ENCODE measurements at places on chromosomes 6 and 20. TPM values are rescaled to one million over a fixed set of nuclear protein-coding genes. Genes with fewer than 3 reads are reported as not detected.
A peak's percentile ranks its signal among the peaks of the same experiment; 100 is the strongest.

DNA sequence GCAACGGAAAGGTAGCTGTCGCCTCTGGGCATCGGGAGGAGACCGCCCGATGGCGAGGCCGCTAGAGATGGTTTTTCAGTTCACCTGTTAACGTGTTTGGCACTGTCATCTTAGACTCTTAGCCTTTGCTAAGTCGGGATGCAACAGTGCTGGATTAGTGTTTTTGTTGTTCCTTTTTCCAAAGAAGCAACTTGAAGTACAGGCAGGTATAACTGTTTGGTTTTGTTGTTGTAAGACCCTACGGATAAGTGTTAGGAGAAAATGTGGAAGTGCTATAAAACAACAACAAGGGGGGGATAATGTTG lies 723 bp downstream of the MANEA start:
- DNase-seq, result no peak

GRCh38 chr20:45269056-45269455 lies 14.7 kb upstream of the SLPI start:
- no peak for DNase-seq

DNA sequence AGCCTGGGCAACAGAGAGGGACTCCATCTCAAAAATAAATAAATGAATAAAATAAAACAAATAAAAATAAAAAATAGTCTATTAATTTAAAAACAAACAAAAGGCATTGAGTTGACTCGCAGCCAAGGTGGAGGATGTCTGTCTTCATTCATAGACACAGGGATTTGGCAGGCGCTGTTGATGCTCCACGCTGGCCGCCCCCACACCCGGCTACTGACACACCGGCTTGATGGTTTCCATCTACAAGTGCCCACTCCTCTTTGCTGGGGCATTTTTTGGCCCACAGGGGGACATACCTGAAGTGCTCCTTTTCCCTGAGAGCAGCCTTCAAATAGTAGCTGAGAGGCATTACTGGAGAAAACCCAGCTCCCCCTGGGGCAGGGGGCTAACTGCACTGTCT lies 178.3 kb upstream of the RALGAPA2 start:
- DNase-seq, result no peak

- DNase-seq, result no peak
Measured at GRCh38 chr20:16684416-16684815, 45.4 kb upstream of the SNRPB2 start.

DNA sequence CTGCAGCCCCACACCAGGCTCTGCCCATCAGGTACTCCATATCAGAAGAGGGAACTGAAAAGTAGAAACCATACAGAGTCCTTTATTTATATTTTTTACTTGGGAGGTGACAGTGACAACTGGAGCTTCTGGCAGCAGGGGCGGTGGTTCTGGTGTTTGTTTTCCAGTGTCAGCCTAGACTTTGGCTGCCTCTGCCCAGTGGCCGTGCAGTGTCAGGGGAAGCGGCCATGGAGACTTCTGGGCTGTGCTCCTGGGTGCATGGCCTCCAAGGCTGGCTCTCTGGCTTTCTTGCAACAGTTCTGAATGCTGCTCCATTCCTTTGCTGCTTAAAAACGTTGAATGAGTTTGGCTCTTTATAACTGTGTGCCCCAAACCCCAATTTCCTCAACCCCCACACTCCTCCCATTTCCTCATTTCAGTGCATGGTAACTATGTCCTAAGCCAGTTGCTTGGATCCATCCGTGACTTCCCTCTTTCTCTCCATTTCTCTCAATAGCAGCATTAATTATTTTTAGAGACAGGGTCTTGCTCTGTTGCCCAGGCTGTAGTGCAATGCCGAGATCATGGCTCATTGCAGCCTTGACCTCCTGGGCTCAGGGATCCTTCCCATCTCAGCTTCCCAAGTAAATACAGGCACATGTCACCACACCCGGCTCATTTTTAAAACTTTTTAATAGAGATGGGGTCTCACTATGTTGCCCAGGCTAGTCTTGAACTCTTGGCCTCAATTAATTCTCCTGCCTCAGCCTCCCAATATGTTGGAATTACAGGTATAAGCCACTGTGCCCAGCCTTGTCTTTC lies 141.1 kb upstream of the SGK1 start:
- no peak for DNase-seq

PLN gene
- not detected for total RNA-seq

PGC gene
- not detected for total RNA-seq

DNA sequence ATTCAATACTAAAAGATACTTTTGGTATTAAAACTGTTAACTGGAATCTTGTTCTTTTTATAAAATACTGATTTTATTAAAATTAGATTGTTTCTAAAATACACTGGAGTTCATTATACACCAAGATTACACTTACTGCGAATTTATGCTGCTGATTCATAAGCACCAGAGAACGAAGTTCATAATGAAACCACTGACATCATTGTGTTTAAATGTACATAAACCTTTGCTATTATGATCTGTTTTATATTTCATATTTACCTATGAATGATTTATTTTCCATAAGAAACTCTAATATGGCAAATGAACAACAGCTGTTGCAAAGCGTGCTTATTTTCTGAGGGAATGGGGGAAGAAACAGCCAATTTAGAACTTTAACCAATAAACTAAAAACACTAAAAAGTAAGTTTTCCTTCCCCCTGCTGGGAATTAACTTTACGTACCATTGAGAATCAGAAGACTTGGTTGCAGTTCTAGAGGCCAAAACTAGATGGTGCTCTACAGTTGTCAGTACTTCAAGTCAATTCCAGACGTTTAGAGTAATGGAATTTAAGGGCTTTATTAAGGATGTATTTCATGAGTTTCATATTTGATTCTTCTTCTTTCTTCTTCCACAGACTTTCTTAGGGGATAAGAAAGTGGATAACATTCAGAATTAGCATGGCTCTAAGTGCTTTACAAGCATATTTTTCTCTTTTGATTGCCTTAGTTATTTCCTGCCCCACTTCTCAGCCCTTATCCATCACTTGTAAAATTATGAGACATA lies 30.8 kb upstream of the COL19A1 start:
- DNase-seq, result peak; percentile 75

GRCh38 chr20:32749914-32750637 lies 6.8 kb upstream of the COMMD7 start:
- no peak for DNase-seq

GRCh38 chr6:161117308-161117707 lies 125.7 kb downstream of the MAP3K4 start:
- DNase-seq, result no peak

DNA sequence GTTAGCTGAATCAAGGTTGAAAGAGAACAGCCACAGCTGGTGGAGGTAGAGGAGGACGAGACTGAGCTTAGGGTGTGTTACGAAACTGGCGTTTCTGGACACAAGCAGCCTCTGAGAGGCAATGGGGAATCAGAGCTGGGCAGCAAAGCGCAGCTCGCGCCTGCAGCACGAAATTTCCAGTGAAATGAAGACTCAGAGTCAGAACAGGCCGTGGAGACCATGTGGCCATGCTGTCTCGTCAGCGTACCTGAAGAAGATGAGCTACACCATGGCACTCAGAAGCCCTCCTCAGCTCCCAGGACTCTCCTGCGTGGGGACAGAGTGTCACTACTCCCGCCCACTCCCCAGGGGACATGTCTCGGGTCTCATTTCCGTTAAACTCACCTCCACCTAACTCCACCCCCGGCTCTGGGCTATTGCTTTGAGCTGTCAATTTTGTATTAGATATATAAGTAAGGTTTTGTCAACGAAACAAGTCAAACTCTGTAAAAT lies 256.9 kb downstream of the ERMARD start:
- no peak for DNase-seq

VSX1 gene
- not detected for total RNA-seq

GRCh38 chr6:170314983-170315382 lies 8.4 kb downstream of the FAM120B start:
- DNase-seq, result no peak

DNA sequence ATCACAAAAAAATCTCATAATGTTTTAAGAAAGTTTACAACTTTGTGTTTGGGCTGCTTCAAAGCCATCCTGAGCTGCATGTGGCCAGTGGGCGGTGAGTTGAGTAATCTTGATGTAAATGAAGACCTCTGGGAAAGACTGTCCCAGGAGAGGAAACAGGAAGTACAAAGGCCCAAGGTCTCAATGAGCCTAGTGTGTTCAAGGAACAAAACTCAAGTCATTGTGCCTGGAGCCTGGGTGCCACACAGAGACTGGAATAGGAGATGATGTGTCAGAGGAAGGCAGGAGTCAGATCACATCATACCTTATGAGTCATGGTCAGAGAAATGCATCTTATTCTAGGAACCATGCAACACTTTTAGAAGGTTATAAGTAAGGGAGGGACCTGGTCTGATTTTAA lies 51.5 kb downstream of the COL19A1 start:
- peak; percentile 43 for DNase-seq

SMIM26 gene
- 101 TPM for total RNA-seq

DNA sequence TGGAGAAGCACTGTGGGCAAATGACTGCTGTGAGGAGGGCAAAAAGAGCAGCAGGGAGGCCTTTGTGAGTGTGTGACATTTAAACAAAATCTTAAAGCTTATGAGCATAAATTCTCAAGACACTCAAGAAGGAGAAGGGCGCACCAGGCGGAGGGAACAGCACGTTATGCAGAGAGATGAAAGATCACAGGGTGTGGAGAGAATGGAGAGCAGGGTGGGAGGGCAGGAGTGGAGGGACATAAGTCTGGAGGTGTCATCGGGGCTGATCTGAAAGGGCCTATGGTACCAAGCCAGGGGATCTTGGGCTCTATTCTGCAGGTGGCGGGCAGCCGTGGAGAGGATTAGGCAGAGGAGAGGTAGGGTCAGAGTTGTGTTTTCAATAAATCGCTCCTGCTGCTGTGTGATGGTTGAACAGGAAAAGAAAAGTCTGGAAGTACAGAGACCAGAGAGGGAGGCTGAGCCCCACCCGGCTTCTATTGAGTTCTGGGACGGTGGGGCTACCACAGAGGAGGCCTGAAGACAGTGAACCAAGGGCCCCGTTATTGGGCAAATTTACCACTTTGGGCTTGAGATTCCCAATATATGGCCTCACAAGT lies 24.3 kb upstream of the DLGAP4 start:
- DNase-seq, result no peak

DNA sequence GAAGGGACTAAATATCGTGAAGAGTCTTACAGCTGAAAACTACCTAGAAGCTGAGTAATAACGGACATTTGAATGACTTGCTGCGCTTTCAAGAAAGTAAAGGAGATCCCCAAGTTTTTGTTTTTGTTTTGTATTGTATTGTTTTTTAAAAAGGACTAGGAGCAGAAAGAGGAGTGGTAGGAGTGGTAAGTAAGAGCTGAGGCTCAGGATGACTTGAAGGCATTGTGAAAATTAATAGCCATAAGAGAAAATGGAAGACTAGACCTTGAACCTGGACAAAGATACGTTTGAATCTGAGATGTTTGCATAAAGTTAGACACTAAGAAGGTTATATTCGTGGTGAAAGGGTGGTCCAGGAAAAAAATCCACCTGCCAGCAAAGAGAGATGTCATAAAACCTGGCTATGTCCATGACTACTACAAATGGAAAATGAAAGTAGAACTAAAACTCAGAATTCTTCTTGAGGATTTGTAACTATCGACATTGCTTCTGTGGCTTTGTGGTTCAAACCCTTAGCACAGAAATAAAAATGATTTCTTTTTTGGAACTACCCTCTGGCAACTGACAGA lies 824.8 kb upstream of the FLRT3 start:
- no peak for DNase-seq

DNA sequence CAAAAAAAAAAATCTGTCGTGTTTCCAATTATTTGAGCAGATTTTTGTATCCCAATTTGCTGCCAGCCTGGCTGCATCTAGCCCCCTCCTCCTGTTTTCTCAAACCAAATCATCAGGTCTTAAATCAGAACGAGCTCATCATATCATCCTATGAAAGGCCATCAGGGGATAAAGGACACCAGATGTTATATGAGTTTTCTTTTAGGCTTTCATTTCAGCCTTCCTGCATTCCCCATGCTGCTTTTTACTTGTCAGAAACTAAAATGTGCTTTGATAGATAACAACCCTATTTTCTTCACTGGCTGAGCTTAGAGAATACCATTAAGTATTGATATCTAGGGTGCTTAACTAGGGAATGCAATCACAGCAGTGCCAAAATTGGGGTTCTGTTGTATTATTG lies 968.4 kb upstream of the SLC35B3 start:
- no peak for DNase-seq

AIF1 gene
- 0.76 TPM for total RNA-seq

DNA sequence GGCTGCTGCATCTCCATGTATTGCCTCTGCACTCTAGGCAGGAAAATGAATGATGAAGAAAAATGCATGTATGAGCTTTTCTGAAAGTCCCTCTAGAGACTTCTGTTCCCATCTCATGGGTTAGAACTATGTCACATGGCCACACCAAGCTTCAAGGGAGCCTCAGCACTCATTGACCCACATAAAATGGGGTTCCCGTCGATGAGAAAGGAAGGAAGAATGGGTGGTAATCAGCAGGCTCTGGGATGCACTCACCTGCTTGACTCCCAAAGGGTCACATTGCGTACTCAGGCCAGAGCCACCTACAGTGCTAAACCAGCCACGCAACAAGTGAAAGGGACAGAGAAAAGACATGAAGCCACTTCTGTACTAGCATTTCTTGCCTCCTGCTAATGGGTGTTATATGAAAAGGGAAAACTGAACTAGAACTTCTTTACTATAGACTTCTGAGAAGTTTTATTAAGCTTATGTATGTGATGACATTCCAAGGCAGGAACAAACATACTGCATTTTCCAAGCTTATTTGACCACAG lies 95.8 kb upstream of the GCM1 start:
- DNase-seq, result no peak

- DNase-seq, result peak; percentile 82
Measured at GRCh38 chr6:116531675-116532570, 13.6 kb downstream of the TRAPPC3L start.

OPN5 gene
- not detected for total RNA-seq

DNA sequence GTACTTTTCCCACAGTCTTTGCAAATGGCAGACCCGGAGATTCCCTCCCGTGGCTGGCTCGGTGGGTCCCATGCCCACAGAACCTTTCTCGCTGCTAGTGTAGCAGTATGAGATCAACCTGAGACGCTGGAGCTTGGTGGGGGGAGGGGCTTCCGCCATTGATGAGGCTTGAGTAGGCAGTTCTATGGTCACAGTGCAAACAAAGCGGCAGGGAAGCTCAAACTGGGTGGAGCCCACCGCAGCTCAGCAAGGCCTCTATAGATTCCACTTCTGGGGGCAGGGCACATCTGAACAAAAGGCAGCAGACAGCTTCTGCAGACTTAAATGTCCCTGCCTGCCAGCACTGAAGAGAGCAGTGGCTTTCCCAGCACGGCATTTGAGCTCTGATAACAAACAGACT lies 186.0 kb upstream of the KCNK16 start:
- no peak for DNase-seq
